Ovary (tissue), 10 donors: ENCODE measurements at places on chromosomes 3 and 15.

- DNase-seq: no peak
Measured at GRCh38 chr3:53764026-53764775, 82.0 kb downstream of the CHDH start.

DNA sequence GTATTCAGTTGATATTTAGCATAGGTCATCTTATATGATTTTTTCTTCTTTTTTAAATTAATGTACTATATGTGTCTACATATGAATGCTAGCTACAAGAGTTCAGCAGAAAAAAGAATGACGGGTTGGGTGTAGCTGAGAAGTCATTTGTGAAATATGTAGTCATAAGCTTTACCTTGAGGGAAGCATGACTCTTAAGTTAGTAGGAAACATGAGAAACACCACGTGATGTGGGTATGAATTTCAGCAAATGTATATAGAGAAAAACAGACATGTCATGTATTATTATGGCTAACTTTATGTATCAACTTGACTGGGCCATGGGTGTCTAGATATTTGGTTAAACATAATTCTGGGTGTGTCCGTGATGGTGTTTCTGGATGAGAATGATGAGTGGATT lies 125.0 kb downstream of the RAP2B start:
- DNase-seq: no peak

DNA sequence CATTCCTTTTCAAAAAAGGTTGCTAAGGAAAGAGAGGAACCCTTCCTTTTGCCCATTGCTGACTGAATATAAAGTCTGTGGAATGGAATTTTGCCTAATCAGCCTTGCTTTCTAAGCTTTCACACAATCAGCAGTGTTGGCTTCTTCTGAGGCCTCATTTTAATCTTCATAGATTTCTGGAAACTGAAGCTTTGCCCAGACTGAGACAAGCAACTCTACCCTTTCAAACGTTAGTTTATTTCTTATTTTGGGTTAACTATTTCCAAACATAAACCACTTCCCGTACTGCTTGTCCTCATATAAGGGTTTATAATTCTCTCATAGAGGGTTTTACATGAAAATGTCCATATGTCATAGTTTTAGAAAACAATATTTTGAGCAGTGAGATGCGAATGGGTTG lies 82.9 kb downstream of the NR1D2 start:
- no peak for DNase-seq

DNA sequence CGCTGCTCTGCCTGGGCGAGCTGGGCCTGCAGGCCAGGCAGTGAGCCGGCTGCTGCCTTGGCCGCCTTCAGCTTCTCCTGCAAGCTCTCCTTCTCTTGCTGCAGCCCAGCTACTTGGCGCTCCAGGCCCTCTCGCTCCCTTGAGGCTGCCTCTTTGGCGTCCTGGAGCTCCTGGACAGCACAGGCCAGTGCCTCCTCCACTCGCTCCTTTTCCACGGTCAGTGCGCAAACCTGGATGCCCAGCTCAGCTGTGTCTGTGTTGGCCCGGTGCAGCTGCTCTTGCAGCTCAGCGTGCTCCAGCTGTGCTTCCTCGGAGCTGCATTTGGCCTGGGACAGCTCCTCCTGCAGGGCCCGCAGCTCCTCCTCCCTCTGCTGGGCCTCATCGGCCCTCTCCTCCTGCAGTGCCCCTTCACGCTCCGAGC lies 23.1 kb downstream of the CXCR6 start:
- no peak for DNase-seq

DNA sequence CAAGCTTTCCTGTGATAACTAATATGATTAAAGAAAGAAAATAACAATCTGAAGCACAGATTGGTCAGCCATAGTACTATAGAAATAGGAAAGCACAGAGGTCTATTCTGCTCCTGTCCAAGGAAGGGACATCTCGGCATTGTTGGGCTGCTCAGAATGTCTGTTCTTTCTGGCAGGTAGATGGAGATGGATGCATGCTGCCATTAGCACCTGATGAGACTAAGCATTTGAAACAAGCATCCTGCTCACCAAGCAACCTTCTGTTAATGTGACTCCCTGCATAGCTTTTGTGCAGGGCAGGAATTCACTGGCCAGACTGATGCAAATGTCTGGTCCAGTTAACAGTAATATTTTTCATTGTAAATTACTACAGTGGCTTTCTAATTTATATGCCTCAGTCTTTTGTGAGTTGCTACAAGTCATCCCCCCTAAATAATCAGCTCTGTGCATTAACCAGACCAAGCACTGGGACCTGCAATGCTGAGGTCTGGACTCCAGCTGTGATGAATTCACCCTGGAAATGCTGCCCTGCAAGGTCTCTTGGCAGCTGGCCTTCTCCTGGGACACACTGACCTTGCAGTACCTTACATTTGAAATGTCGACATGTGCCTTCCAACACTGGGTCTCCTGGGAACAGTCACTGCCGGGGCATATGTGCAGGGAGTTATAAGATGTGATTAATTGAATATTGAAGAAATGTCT lies 1123.7 kb downstream of the IGSF11 start:
- no peak for DNase-seq

DNA sequence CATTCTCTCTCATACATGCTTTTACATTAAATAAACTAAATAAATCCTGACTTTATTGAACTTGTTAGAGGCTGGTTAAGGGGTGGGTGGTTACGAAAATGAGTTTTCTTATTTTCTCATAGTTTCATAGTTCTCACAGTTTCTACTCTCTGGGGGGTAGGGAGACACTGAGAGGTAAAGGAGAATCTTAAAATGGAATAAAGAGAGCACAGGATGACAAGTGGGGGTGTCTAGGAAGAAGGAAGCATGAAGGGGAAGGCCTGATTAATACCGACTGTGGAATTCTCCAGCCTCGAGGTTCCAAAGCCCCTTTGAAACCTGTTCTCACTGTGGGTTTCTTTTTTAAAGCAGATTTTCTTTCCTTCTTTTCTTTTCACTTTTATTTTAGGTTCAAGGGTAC lies 66.4 kb upstream of the TRA2B start:
- DNase-seq: no peak

- no peak for DNase-seq
Measured at GRCh38 chr3:173943264-173943663, 545.7 kb downstream of the NLGN1 start.

DNA sequence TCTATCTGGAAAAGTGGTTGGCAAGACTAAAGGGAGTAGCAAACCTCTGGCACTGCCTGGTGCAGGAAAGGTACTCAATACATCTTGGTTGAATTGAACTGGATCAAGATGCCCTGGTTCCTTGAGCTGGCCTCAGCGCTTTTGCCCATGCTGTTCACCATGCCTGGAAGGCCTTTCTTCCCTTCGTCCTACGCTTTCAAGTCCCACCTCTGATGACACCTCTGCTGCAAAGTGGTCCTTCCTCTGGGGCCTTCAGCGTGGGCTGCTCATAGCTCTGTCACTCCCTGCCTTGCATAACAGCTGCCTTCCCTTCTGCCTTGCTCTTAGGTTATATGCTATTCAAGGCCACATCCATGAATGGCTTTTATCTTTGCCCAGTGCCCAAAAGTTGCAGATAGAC lies 23.0 kb downstream of the ITGA11 start:
- peak; percentile 8 for DNase-seq

- no peak for DNase-seq
Measured at GRCh38 chr15:85072917-85073316, 91.3 kb downstream of the PDE8A start.

DNA sequence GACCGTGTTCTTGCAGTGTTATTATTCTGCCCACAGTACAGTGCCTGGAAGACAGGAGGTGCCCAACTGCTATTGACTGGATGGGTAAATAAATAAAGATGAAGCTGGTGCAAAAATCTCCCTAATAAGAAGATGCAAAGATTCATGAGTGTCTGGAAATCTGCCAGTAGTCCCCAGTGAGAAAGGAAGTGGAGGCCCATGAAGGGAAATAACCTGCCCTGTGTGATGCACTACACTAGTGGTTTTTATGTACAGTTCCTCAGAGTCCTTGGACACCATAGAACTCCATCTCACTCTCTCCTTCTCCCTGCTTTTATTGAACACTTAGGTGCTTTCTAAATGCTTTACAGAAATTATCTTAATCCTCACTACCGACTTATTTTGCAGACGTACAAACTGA lies 8.3 kb upstream of the SUCLG2 start:
- no peak for DNase-seq

GRCh38 chr15:44300572-44300971 lies 12.1 kb downstream of the GOLM2 start:
- no peak for DNase-seq

DNA sequence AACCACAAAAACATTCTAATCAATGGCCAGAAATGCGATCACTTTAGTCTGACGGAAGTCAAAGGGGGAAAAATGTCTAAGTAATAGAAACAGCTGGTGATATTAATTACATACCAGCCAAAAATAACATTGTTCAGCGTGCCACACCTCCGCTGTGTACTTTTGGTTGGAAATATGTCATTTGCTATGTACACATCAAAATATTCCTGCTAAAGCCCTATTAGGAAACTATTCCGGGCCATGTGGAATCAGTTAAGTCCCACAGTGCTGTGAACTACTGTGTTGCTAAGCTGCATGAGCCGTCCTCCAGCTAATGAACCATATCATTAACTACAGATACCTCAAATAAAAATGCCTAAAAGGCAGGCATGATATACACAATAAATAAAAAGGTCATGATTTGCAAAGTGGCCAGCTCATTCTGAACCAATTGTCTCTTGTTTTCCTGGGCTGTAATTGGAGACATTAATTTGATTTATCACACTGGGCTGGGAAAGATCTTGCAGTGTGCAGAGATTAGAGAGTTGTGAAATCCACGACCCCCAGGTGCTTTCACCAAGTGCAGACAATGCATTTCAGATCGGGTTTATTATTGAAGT lies 200.5 kb upstream of the LRTM1 start:
- no peak for DNase-seq

DNA sequence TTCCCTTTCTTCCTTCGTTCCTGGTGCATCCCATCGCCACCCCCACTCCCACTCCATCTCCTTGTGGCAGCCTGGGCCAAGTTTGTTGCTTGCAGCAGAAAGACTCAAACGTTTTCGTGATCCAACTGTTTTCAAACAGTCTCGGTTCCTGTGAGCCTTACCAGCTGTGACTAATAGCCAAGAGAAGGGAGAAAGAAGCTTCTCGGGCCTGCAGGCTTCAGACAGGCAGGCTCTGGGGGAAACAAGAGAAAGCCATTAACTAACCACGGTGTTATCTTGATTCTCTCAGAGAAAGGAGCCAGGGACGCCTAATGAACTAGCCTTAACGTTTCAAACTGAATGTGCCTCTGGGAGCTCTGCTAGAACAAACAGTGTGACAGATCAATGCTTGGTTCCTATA lies 742.0 kb downstream of the NR2F2 start:
- no peak for DNase-seq

DNA sequence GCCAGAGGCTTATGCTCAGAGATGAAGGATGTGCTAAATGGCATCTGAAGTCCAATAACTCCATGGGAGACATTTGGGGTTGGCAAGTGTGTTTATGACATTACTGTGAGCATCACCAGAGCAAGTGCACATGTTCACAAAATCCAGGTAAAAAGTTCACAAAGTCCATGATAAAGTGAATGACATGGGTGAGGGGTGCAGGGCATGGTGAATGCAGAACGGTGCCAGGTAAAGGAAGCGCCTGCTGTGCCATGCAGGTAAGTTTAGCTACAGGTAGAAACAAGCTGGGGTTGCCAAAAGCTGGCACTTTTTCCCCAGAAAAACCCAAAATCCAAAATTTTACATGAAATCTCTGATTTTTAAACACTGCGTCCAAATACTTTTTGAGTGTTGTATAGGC lies 268.2 kb downstream of the ABHD5 start:
- no peak for DNase-seq

GRCh38 chr3:13414040-13414729 lies 5.9 kb downstream of the NUP210 start:
- no peak for DNase-seq

- DNase-seq: no peak
Measured at GRCh38 chr3:169965562-169966427, 812 bp upstream of the SEC62 start.

DNA sequence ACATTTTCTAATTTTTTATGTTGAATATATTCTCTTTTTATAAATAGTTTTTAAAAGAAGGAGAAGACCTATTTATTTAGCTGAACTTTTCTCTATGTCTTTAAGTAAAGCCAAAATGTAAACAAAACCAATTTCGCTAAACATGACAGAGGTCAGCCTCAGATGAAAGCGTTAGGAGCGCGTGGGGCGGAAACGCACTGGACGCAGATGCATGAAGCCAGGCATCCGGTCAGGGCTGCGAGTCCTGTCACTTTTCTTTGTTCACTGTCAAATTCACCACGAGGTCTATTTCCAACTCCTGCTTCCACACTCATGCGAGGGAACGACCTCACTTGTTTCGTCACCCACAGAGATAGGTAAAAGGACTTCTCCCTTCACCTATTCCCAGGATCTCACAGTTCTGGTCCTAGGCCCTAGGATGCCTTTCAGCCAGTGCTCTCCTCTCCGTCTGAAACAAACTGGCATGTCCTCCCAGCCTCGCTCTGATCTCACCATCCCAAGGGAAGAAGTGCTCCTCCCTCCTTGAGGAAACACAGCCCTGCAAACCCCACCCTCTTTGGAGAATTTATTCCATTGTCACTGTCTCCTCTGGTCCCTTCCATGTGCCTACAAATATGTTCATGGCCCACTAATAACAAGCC lies 57.9 kb downstream of the ITGB5 start:
- DNase-seq: no peak

DNA sequence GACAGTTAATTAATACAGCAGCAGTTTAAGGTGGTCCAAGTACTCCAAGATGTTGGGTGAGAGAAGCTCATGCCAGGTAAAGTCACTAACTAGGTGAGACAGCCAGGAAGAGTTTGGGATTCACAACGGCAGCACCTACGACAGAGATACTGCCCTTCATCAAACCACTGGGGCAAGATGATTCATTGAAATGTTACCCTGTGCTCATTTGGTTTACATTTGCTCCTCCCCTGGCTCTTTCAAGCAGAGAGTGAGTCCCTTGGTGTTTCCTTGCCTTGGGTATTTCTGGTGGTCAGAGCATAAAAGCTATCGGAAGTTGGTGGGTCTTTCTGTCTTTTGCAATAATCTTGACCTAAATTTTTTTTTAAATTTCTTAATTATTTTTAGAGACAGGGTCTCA lies 19.9 kb upstream of the PDE8A start:
- no peak for DNase-seq

- DNase-seq: no peak
Measured at GRCh38 chr15:57345584-57345983, 30.7 kb upstream of the CGNL1 start.

- DNase-seq: no peak
Measured at GRCh38 chr3:185205865-185206264, 48.0 kb downstream of the EHHADH start.

- no peak for DNase-seq
Measured at GRCh38 chr15:66955001-66955516, 110.3 kb upstream of the SMAD3 start.

GRCh38 chr3:122092460-122093165 lies 37.5 kb downstream of the CD86 start:
- no peak for DNase-seq

- DNase-seq: no peak
Measured at GRCh38 chr3:11346416-11346815, 74.2 kb downstream of the ATG7 start.

- no peak for DNase-seq
Measured at GRCh38 chr3:15592968-15593367, 8.4 kb downstream of the HACL1 start.
